GM12865 (cell line): ENCODE measurements at places on chromosomes 3 and 15.
A peak's percentile ranks its signal among the peaks of the same experiment; 100 is the strongest.

- DNase-seq, result no peak
Observed at GRCh38 chr3:159928666-159929065, 60.0 kb upstream of the IL12A start.

GRCh38 chr15:58742022-58742813 is 7.3 kb downstream of the ADAM10 start:
- DNase-seq, result no peak

DNA sequence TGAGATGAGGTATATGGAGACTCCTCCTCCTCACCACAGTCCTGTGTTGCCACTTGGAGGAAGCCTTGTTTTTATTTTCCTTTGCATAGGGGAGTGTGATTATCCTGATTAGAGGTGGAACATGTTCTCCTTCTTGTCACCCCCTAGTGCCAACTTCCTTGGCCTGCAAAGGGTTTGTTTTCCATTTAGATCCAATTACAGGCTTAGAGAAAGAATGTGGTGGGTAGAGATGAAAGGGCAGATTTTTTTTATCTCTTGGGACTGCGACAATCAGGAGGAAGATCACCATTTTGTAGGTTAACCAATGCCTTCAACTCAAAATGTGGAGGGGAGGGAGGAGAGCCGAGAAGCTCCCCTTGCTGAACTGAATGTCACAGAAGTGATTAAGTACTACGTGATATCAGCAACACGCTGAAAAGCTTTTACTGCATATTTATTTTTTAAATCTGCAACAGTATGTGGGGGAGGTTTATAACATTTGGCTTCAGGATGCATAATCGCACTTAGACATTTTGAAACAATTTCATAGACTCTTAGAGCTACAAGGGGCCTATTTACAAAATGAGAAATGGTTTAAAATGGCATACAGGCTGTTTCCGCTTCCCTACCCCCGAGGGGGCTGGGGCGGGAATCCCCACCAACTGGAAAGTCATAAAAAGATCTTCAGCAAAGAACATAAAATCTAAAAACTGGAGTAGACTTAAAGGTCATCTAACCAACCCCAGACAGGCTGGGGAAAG is 2.4 kb downstream of the LMCD1 start:
- peak; percentile 51 for DNase-seq

DNA sequence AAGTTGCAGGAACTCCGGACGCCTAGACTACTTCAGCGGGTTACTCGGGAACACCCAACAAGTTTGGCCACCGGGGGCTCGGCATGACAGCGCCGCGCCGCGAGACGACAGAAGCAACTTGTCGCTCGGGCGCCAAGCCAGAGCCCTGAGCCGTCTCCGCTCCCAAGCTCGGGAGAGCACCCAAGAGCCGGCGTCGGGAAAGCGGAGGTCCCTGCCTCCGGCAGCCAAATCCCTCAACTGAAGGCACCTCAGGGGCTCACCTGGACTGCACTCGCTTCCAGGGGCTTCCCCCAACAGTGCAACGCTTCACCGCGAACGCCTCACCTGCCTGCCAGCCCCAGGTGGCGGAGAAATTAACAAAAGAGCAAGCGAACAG is 640 bp downstream of the MB21D2 start:
- peak; percentile 90 for DNase-seq

- peak; percentile 44 for DNase-seq
Observed at GRCh38 chr3:178517665-178518334, 18.4 kb upstream of the KCNMB2 start.

DNA sequence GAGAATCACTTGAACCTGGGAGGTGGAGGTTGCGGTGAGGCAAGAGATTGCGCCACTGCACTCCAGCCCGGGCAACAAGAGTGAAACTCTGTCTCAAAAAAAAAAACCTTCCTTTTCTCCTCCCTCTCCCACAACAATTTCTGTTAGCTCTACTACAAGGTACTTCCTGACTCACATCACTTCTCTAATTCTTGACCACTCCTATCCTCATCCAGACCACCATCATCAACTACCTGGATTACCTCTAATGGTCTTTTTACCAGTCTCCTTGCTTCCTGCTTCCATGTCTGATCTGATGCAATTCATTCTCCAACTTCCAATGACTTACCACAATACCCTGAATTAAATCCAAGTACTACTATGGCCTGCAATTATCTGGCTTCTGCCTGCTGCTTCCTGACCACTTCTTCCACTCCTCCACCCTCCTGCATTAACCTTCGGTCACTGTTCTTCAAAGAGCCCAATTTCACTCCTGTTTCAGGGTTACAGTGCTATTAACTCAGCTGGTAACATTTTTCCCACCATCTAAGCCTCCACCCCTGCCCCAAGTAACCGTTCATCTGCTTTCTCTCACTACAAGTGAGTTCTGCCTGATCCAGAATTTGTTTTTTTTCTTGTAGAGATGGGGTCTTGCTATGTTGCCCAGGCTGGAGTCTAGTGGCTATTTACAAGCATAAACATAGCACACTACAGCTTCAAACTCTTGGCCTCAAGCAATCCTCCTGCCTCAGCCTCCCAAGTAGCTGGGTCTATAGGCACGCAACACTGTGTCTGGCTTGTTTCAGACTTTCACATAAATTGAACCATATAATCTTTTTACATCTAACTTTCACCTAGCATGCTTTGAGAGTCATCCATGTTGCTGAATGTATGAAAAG is 27.8 kb downstream of the DCAF1 start:
- DNase-seq, result no peak

GRCh38 chr3:56131974-56132590 is 336.2 kb downstream of the ERC2 start:
- no peak for DNase-seq

DNA sequence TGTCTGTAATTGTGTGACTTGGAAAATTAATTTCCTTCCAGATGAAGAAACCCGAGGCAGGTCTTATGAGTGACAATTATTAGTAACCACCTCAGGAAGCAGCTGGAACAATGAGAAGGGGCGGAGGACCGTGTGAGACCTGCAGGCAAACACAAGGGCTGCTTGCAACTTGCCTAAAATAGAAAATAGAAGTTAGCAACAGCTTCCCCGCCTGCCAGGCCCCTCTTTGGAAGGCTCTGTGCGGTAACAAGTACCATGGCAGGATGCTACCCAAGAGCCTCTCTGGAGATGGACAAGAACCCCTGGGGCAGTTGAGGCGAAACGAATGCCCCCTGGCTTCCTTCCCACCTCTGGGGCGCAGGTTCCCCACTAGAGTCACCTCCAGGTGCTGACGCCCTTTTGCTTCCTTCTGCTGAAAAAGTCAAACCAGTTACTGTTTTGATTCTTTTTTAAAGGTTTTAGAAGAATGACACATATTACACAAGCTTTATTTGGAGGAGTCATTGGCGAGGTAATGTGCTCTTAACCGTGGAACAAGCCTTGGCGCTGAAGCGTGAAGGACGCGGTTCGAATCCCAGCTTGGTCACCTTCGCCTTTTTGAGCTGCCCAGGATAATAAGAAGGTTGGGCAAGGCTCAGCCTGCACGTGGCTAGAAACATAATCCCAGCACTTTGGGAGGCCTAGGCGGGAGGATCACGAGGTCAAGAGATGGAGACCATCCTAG is 47.0 kb upstream of the SYNM start:
- peak; percentile 78 for DNase-seq

GRCh38 chr3:65030847-65031463 is 343.2 kb upstream of the ADAMTS9 start:
- no peak for DNase-seq
